ENCODE measurements at places on chromosomes 7 and 10.

DNA sequence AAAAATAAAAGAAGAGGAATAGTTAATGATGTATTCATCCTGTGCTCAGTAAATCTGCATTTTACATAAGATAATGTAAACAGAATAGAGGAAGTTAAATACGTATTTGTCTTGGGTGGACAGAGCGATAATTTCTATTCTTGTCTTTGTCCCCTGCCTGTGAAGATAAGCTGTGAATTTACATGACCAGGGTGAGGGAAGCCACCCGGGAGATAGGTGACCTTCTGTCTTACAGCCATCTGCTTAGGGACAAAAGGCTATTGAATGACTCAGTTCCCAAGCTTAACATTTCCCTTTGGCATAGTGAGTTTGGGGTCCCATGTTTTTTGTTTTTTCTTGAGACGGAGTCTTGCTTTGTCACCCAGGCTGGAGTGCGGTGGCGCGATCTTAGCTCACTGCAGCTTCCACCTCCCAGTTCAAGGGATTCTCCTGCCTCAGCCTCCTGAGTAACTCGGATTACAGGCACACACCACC, 88.7 kb upstream of the KCTD7 start:
- DNase-seq, result no peak

DNA sequence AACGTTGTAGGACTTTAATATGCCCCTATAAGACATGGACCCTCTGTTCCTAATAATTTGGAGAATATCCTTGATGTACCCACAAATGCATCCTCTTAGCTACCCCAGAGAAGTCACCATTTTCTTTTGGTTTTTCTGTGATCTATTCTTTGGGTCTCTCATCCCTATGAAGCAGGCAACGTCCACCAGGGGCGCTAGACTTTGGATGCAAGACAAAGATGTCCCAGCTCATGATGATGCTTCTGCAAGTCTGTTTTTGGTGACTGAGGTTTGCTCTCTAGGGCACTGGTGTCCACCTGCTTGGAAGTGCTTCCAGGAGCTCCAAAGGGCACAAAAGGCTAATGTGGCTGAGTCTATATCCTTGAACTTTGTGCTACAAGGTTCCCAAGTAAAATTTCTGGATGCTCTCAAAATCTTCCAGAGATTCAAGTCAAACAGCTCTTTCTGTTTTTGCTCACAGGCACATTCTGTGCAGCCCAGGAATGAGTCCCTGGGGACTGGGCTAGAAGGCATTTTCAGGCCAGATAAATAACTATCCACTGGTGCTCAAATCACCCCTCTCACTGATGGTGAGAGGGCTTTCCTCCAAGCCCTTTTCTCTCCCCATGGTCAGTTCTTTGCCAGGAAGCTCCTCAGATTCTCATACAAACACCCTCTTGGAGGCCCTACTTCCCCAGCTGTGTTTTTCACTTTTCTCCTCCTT, 166.4 kb downstream of the C7orf25 start:
- no peak for DNase-seq

DNA sequence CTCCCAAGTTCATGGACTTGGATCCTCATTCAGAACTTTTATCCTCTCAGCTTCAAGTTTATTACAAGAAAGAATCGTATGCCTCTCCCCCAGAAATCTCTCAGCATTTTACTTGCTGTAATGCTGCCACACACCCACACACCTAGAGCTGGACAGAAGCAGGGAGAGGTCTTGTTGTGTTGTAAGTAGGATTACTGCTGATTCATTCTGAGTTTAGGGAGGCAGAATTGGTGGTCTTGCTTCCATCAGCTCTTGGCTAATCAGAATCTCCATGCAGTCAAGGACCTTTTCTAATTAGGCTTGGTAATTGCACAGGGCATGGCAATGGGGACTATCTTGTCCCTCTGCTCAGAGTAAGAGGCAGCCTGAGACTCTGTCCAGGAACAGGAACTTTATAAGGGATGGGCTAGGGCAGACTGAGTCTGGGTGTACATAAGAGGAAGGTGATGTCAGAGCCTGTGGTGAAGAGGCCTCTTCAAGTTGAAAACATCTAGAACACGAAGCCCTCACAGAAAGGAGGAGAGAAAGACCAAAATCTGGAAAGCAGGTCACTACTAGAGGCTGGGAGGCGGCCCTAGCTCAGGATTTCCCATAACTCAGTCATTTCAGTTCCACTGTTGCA, 7.0 kb upstream of the PTPRE start:
- DNase-seq, result no peak

GRCh38 chr7:71459132-71459531, 327.2 kb downstream of the GALNT17 start:
- no peak for DNase-seq

GRCh38 chr7:29087840-29088170, 58.5 kb downstream of the CPVL start:
- no peak for DNase-seq

DNA sequence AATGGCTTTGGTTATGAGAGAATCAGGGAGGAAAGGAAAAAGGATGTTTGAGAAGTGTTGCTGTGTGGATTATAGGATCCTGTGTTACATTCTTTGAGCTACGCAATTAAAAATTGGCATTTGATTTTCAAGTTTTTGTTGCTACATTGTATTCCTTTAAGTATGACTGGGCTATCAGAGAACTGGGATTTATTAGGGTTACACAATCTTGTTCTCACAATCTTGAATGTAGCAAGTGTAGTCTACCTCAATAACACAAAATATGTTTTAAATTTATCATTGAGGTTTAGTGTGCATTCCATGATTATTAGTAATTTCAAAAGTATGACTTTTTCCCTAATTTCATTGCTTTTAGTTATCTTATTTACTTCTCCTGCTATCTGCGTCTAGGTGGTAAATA, 113.9 kb downstream of the CACNB2 start:
- DNase-seq, result no peak

GRCh38 chr7:155000795-155001194, 2.1 kb downstream of the PAXIP1 start:
- no peak for DNase-seq

DNA sequence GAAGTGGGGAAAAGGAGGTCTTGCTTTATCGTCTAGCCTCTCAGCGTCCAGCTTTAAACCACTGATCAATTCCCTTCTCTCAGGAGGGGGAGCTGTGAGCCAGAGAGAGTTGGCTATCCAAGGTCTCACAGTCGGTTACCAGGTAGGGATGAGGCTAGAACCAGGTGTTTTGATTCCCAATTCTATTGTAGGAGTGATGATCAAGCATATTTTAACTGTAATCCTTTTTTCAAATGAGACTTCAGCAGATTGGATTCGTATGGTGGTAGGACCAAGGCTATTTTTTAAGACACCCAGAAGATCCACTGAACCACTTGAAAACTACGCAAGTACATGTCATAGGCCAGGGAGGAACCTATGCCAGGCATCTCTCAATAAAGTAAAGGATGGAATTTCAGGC, 8.4 kb downstream of the MINDY4 start:
- no peak for DNase-seq

DNA sequence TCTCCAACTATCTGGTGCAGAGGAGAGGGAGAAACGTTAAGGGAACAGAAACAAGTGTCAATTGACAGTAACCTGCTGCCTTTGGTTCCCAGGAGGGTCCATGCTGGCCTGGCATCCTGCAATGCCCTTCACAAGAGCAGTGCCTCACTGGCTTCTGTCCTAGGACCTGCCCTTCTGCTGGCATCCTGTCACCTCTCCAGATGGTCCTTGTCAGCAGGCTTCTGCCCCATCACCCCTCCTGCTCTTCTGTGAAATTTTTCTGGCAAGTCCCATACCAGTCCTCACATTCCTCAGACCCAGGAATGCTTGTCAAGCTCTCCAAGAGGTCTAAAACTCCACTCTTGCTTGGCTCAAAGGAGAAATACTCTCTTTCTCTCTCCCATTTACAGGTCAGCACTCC, 34.2 kb downstream of the C10orf67 start:
- no peak for DNase-seq

DNA sequence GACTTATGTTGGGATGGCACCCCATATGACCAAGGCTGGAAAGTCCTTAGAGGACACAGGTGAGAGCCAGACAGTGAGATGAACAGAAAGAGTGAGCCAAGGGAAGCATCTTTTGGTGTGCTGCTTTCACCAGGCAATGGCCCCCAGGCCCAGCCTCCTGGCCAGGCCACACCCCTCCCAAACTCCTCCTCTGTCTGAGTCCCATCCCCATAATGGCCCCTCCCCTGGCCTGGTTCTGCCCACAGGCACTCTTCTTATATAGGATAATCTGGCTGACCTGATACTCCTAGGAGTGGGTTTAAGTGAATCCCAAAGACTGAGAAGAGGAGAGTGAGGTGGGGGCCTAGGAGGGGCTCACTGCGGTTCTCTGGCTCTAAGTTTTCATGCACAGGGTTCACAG, 252.5 kb downstream of the RPS24 start:
- DNase-seq, result no peak

GRCh38 chr7:70694971-70695794, 436.8 kb upstream of the GALNT17 start:
- no peak for DNase-seq

- no peak for DNase-seq
Measured at GRCh38 chr7:156173748-156174353, 361.6 kb upstream of the SHH start.

DNA sequence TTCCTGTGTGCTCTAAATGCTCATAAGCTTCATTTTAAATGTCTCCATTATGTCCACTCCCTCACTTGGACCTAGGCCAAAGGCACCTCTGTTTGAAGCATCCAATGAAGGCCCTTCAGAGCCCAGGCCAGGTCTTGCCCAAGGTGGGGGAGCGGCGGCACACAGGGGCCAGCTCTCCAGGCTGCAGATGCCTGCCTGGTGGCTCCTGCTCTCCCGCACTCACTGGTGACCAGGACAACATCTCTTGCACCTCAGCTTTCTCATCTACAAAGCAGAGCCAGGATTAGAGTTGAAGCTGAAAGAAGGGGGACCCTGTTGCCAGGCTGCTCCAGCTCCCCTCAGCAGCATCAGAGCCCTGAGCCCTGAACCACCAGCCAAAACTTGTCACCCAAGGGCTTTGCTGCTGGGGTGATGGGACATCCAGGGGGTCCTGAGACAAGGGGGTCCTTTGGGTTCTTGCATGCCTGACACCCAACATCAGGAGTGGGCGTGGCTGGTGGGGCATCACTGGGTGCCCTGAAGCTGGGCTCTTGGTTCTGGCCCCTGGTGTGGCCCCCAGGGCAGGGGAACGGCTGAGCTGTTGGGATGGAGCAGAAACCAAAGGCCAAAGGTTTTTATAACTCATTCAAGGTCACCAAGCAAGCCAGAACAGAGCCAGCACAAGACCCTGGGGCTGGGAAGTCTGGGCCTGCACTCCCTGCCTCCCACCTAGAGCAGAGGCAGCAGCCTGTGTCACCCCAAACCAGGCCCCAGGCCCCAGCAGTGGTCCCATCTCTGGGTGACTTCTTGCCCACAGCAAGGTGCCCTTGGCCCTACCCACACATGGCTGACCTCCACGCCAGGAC, 1.2 kb downstream of the NACAD start:
- no peak for DNase-seq

DNA sequence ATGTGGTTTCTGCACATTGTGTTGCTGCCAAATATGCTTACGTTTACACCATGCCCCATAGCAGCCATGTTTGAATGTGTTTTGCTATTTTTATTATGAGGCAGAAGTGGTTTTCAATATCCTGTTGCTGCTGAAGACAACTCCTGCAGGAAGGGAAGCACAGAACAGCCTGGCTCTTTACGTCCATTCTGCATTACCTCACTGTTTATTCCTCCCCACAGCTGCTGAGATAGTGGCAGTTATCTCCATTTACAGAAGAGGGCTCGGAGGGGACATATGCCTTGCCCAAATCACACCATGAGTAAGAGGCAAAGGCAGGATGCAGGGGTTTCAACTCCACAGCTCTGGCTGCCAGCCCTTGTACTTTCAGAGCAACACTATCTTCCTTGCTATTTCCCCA, 35.3 kb downstream of the PLPP4 start:
- DNase-seq, result no peak

- peak; percentile 75 for DNase-seq
Measured at GRCh38 chr7:40221836-40222235, 87.0 kb downstream of the SUGCT start.

GRCh38 chr7:116542618-116543017, 17.8 kb downstream of the CAV1 start:
- peak; percentile 32 for DNase-seq

DNA sequence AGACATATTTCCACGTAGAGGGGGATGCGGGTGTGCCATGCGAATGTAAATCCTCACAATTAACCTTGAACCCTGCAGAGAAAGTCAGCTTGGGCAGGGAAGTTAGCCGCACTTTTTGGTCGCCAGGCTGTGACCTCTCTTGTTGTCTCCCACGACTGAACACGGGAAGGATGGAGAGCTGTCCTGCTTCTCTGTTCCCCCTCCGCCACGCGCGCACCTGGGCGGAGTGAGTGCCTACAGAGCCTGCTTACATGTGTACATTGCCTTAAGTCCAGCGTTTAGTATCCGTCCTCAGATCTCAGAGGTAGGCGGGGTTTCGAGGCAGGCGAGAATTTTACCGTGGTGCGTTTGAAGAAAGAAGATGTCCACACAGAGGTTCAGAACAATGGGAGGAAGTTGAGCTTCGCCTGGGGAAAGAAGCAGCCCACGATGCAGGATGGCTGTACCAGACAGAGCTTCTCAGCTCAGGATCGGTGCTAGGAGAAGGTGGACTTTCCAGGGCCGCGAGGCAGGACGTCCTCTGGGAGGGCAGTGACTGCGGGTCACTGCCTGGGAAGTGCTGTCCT, 482 bp upstream of the ERCC6 start:
- peak; percentile 34 for DNase-seq

GRCh38 chr7:4042402-4043045, 639.6 kb upstream of the FOXK1 start:
- DNase-seq, result no peak
